ENCODE measurements at places on chromosomes 11 and 22.
A peak's percentile ranks its signal among the peaks of the same experiment; 100 is the strongest.

- no peak for DNase-seq
Observed at GRCh38 chr11:65609229-65609628, 4.8 kb downstream of the MAP3K11 start.

DNA sequence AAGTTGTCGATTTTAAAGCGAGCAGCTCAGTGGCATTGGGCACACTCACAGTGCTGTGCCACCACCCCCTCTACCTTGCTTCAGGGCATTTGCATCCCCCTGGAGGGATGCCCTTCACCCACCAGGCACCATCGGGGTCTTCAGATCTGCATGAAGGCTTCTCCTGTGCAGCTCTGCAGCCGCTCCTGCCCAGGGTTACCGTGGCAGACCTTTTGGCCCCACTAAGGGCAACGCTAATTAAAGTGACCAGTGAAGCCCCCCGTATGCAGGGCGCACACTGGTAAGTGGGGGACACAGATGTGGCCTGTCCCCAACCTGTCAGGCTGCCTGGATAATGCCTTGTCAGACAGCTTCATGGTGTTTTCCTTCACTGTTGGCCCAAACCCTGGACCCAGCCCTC, 1117.7 kb downstream of the BRD1 start:
- no peak for DNase-seq

- DNase-seq, result no peak
Observed at GRCh38 chr11:111723595-111723994, 42.6 kb downstream of the PPP2R1B start.

DNA sequence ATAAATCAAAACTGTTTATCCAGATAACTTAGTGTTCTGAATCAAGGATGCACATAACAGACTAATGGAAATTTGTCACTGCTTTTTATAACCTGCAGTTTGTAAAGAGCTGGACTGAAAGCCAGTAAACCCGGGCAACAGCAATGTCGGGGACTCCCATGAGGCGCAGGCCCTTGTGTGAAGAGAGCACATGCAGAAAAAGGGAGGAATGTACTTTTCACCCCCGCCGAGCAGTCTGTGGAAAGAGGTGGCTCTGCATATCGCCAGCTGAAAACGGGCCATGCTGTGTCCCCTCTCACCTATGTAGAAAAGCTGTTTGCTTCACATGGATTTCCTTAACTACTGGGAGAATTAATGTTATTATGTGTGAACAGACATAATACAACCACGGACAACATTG, 291.2 kb downstream of the CADM1 start:
- DNase-seq, result no peak

DNA sequence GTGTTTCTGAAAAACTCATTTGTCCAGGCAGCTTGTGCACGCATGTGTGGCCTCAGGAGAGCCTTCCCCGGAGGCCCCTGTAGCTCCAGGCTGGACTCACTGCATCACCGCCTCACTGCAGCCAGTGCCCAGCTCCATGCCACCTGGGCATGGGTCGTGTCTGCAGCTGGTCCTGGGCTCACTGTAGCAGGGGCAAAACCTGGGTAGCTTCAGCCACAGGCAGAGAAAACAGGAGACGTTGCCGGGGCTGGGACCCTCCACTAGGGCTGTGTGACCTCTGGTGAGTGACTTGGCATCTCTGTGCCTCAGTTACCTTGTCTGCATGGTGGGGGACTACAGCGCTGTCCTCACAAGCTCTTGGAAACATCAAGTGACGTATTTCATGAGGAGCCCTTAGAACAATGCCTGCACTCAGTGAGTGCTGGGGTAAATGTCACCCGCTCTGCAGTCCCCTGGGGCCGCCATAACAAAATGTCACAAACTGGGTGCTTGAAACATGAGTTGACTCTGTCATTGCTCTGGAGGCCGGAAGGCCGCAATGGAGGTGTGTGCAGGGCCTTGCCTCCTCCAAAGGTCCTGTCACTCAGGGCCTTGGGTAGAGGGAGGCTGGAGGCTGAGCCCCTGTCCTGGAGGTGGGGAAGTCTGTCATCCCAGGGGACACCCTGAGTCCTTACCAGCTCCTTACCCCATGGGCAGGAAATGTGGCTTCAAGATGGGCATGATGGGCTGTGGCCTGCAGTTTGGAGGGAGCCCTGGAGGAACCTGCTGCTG, 488.7 kb downstream of the TBC1D22A start:
- no peak for DNase-seq

- DNase-seq, result peak; percentile 31
Observed at GRCh38 chr11:124740277-124740882, 638 bp downstream of the NRGN start.

DNA sequence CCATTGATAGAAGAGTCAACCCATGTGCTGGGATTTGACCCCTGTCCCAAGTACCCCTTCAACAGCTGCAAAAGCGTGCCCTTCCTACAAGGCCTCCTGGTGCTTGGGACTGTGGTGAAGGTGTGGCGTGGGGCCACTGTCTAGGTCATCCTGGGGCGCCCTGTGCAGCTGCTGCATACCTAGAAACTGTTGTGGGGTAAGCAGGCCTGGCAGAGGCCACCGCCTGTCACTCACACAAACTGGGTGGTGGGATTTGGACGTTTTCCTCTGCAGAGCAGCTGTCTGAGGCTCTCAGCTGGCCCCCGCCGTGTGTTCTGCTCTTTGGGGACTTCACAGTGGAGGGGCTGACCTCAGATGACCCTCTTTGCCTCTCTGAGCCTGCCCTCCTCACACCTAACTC, 69.7 kb downstream of the SCN3B start:
- no peak for DNase-seq

DNA sequence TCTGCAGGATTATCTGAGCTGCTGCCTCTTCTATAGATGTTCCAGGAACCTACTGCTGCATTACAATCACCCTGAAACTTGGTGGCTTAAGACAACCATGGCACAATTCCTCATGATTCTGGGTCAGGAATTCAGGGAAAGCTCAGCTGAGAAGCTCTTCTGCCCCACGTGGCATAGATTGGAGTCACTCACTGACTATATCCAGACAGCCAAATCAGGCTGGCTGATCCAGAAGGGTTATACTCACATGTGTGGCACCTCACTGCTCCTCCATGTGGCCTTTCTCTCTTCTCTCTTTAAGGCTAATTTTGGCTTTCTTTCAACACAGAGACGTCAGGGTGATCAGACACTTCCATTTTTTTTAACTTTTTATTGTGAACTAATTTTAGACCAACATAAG, 125.5 kb downstream of the BBOX1 start:
- DNase-seq, result no peak

DNA sequence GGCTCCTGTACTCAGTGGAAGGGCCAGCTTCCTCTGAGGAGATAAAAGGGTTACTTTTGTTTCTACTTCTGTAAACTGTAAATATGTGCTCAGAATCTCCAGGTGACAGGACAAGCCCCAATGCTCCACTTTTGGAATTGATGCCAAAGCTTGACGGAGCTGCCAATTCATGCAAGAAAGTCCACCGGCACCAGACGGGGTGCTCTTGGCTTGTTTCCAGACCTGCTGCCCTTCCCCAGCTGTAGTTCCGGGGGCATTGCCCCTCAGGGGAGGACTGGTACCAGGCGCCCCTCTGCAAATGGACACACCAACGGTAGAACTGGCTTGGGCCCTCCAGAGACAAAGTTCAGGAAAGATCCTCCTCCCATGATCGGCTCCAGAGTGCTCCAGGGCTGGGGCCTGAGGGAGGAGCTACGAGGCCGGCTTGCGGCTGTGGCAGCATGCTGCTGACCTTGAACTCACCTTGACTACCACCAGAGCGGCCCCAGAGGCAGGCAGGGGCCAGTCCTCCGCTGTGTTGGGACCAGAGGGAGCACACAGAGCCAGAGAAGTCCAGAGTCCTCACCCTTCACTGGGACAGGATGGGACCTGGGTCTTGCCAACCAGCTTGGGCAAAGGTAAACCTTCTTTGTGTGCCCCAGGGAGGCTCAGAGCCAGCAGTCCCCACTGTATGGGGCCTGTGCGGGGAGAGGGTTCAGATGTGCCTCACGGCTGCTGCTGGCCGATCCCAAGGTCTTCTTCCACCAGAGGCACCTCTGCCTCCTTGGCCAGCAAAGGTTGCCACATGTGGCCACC, 17.8 kb upstream of the OAF start:
- no peak for DNase-seq

DNA sequence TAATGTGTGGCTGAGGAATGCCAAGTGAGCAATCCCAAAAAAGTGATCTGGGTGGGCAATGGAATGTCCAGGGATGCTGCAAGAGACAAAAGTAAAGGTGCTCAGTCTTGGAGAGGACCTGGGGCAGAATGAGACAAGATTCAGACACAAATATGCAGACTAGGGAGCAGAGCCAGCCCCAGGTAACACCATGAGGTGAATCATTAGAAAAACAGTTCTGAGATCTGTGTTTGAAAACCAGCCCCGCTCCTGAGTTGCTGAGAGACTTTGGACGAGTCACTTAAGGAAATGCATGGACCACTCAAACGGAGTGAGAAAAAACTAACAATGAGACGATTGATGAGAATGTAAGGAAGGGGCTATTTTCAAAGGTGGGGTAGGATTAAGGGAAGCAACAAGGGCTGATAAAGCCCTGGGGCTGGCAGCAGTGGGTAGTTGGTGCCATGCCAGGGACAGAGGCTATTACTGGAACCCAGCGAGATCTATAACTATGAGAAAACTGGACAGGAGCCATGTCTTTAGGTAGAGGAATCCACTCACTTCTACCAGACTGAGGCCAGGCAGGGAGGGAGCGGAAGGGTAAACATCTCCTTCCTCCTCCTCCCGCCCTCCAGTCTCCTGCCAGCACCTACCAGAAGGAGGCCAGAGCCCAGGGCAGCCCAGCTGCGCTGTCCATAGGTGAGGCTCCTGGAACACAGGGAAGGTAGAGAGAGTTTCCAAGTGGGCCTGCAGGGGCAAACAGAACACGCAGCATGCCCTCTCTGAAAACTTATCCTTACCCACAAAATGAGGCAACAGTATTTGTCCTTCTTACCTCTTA, 130.4 kb upstream of the TEAD1 start:
- no peak for DNase-seq

- DNase-seq, result no peak
Observed at GRCh38 chr11:8913961-8914660, 3.1 kb downstream of the AKIP1 start.

DNA sequence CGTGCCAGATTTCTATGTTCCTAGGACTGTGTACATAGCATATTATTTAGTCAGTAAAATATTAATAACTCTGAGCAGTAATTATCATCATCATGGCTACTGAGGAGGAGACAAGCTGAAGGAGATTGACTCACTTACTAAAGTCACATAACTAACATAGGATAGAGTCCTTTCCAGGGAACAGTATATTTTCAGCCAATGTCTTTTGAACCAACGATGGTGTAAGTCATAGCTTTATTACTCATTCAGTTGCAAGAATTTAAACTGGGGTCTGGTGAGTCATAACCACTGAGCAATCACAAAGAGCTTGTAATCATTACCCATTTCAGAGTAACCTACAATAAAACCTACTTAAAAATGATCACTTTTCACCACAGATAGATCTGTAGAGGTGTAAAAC, 1564.8 kb upstream of the TENM4 start:
- DNase-seq, result no peak

DNA sequence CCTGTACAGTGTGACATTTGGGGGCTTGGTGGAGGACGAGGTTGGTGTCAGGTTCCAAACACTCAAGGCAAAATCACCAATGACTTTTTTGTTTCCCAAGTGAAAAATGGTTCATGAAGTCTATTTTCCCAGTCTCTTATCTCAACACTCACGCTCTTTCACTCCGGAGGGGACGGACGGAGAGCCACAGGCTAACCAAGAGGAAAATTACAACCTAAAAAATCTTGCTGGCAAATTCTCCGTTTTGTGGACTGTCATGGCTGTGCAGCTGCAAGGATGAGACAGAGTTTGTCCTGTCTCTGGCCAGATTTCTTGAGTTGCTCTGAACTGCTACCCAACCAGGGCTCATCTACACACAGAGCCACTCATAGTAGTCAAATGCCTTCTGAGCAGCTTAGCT, 101.2 kb downstream of the ABTB2 start:
- no peak for DNase-seq

GRCh38 chr11:117829369-117829725, 4.8 kb upstream of the FXYD2 start:
- DNase-seq, result no peak

DNA sequence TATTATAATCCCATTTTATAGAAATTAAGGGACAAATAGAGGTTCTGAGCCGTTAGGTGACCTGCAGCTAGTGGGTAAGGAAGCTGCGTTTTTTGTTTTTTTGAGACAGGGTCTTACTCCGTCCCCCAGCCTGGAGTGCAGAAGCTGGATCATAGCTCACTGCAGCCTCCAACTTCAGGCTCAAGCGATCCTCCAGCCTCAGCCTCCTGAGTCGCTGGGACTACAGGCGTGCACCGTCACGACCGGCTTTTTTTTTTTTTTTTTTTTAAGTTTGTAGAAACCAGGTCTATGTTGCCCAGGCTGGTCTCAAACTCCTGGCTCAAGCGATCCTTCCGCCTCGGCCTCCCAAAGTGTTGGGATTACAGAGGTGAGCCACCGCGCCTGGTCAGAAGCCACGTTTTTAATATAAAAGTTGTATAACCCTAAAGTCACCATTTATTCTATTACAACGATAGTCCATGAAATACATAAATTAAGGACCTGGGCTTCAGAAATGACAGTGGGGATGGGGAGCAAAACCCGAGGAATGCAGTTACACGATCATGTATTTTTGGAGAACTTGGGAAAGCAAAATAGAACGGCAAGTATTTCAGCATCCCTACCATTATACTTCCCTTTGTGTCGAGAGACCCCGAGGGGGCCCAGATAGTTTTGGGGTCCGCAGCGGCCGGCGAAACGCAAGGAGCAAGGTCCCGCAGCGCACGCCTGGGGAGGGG, 638 bp downstream of the SAAL1 start:
- DNase-seq, result no peak

GRCh38 chr11:14414470-14415461, 55.8 kb upstream of the RRAS2 start:
- peak; percentile 12 for DNase-seq

DNA sequence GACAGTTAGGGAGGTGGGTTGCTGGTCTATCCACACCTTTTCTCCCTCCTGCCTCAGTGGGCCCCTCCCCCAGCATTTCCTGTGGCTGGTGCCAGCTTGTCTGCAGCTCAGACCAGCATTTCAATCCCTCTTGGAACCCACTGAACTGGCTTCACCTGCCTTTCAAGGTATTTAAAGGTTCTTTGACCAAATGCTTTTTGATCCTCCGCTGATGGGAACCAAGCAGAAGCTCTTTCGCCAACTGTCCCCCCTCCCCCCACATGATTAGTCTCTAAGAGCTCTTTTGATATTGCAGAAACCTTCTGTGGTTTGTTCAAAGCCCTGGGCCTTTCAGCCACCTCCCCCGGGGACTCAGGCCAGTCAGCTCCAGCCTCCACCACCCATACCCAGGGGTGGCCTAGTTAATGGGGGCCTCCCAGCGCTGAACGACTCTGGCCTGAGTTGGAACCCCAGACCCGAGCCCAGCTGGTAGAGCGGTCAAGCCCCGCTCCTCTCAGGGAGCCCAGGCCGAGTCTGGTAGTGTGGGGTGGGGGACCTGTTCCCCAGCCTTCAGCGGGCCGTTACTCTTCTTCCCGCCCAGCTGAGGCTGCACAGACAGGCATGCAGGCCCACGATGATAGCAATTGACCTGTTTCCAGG, 6.0 kb upstream of the SYT7 start:
- no peak for DNase-seq

- DNase-seq, result no peak
Observed at GRCh38 chr11:73147771-73148681, 5.9 kb upstream of the FCHSD2 start.

GRCh38 chr11:103924166-103925013, 112.0 kb upstream of the DDI1 start:
- no peak for DNase-seq

Measured in stimulated activated CD4-positive, alpha-beta T cell treated with anti-CD3 and anti-CD28 coated beads, Interleukin-1b, Interleukin-23, amount 100 ng/mL, for 24 hours (primary cell).